Left cardiac atrium (tissue), 4 donors: ENCODE measurements at places on chromosomes 11 and 22. TPM values are rescaled to one million over a fixed set of nuclear protein-coding genes. Genes with fewer than 3 reads are reported as not detected.

- peak; percentile 46 for DNase-seq
These were observed 541 bp downstream of the MICAL2 start for GRCh38 chr11:12110714-12111548.

SYCE3 gene
- not detected for total RNA-seq

ZNHIT2 gene
- 8.2 TPM for total RNA-seq

GAL3ST1 gene
- 0.39 TPM for total RNA-seq

CSNK2A3 gene
- total RNA-seq: 0.97 TPM

MUC5AC gene
- total RNA-seq: not detected

GRCh38 chr11:13761716-13762115 lies 93.2 kb downstream of the FAR1 start:
- DNase-seq: no peak

STIP1 gene
- total RNA-seq: 125 TPM

DNA sequence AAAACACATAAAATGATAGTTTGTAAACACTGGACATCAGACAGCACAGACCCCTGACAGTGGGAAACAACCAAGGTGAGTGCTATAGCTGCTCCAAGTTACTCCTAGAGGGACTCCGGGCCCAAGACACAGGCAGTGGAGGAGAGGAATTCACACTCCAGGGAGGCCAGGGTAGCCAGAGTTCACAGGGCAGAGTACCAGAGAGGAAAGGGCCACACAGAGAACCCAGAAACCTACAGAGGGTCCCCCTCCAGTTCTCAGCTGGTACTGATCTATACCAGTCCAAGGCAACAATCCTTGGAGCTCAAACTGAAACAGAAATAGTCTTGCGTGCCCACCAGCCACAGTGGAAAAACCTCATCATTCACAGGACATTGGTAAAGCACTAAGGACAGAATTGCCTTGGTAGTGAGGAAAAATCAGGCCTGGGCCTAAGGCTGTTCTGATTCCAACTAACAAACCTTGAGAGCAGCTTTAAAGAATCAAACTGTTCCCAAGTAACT lies 7.6 kb downstream of the VPS37C start:
- DNase-seq: no peak

- DNase-seq: no peak
These were observed 84.6 kb upstream of the LDLRAD3 start for GRCh38 chr11:35859301-35859700.

GRCh38 chr11:97516688-97517087 lies 1126.9 kb downstream of the JRKL start:
- no peak for DNase-seq

DNA sequence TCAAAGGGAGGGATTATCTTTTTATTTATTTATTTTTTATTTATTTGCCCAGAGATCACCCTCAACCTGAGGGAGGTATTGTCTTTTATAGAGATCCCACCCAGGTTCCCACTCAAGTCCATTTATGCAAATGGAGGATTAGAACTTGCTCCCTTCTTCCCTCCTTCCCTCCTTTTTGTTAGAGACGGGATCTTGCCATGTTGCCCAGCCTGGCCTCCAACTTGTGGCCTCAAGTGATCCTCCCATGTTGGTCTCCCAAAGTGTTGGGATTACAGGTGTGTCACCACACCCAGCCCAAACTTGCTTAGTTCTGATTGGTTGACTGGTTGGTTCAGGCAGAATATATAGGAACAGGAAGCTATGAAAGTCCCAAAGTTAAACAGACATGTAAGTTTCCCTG lies 51.9 kb downstream of the HIPK3 start:
- DNase-seq: no peak

DNA sequence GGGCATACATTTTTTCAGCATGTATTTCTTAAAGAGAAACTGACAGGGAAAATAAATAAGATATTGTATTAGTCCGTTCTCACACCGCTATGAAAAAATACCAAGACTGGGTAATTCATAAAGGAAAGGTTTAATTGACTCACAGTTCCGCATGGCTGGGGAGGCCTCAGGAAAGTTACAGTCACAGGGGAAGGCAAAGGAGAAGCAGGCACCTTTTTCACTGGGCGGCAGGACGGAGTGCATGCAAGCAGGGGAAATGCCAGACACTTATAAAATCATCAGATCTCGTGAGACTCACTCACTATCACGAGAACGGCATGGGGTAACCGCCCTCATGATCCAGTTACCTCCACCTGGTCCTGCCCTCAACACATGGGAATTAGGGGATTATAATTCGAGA lies 44.2 kb downstream of the PPFIA1 start:
- no peak for DNase-seq

DNA sequence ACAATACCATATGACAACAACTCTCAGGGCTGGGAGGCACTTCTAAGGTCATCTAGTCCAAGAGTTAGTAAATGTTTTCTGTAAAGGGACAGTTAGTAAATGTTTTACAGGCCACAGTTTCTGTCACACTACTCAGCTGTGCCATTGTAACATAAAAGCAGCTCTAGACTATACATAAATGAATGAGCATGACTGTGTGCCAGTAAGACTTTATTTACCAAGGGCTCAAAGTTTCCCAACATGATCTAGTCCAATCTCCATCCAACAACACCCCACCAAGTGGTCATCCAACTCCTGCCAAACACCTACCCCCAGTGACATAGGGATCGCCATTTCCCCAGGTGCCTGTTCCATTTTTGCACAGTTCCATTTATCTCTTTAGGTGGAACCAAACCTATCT lies 12.1 kb downstream of the SERGEF start:
- DNase-seq: no peak

DNA sequence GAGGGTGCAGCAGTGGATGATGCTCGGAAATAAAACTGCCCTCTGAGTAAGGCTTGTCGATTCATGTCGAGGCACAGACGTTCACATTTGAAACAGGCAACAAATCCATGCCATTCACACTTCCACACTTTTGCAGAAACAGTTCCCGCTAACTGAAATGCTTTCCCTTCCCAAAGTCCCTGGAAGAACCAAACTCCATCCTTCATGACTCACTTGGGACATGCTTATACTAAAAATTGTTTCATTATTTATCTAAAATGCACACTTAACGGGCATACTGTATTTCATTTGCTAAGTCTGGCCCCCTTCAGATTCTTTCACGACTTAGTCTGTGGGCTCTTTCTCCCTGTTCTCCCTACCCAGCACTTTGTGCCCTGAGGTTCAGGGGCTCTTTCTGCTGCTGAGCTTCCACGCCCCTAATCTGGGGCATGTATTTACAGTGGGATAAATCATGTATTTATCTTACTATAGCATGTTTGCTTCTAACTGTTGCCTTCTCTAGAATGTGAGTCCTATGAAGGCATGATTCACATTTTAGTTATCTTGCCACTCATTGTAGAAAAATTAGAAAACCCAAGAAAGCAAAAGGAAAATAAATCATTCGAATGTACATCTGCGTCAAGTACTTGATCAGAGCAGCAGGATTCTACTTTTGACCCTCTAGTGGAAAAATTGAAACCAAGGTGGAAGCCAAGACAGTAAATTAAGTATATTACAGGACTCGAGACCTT lies 12.5 kb downstream of the SCGB1A1 start:
- DNase-seq: no peak
